ENCODE measurements at places on chromosomes 6 and 20.

GRCh38 chr20:8321001-8321400 lies 188.9 kb downstream of the PLCB1 start:
- DNase-seq, result no peak

- DNase-seq, result no peak
These were observed 1.3 kb downstream of the DUSP15 start for GRCh38 chr20:31868853-31869672.

- no peak for DNase-seq
These were observed 9.1 kb downstream of the ATP9A start for GRCh38 chr20:51758978-51759544.

DNA sequence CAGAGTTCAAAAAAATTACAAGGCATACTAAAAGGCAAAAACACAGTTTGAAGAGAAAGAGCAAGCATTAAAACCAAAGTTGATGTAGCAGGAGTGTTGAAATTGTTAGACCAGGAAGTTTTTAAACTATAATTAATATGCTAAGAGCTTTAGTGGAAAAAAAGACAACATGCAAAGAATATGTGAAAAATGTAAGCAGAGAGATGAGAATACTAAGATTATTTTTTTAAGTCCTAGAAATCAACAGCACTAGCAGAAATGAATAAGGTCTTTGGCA lies 192.6 kb downstream of the ERMARD start:
- no peak for DNase-seq

- DNase-seq, result no peak
These were observed 73.9 kb downstream of the RAMACL start for GRCh38 chr6:166512567-166512966.

Data from DMS153 (cell line).